ENCODE measurements at places on chromosomes 7 and 10. TPM values are rescaled to one million over a fixed set of nuclear protein-coding genes. Genes with fewer than 3 reads are reported as not detected.

CLIP2 gene
- 51.9 TPM for total RNA-seq

ZNF365 gene
- total RNA-seq: 0.35 TPM

NUTM2B gene
- total RNA-seq: 0.35 TPM

FHIP2A gene
- total RNA-seq: 13.7 TPM

GRCh38 chr10:118430190-118430589, 88.1 kb upstream of the FAM204A start:
- DNase-seq: no peak

DNA sequence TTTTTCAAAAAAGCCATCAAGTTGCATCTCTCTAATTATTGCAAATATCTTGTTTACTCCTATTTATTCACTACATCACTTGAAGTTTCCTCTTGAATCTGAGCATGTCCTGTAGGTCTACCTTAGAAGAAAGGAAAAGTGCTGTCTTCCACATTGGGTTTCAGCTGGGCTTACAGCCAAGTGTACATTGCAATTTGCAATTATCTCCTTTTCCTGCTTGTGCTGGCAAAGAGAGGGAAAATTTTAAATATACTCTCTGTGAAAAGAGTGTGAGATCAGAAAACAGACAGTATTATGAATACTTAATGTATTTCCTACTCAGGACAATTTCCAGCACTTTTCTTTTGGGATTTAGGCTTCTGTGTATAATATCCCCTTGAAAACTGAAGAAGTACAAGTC, 839.7 kb downstream of the CNTNAP2 start:
- DNase-seq: no peak

Data from GM23338 (cell line).